ENCODE measurements at places on chromosomes 7 and 10. TPM values are rescaled to one million over a fixed set of nuclear protein-coding genes. Genes with fewer than 3 reads are reported as not detected.

DNA sequence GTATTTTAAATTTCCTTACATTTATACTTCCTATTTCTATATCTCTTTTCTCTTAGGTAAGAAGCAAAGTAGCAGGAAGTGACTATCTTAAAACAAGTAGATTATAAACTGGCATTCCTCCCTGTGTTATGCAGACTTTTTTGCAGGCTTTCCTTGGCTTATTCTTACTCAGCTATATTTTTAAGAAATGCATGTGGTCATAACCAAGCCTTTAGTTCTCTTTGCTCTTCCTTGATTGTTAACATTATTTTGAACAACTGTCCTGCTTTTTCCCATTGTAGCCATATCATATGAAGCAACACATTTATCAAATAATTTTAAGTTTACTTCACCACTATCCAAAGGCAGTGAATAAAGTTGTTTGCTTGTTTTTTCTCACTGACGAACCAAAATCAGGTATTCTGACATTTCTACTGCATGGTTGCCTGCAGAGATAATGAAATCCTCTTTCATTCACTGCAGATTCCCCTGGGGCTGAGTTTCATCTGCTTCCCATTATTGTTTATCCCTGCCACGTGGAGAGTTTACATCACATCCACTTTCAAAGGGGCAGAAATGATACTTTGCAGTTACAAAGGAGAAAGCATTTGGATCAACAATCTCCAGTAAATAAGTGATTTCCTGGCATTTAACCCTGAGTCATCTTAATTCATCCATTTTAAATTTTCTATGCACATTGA, 389.9 kb upstream of the SEMA3C start:
- DNase-seq = no peak

- DNase-seq = no peak
Observed at GRCh38 chr7:101171442-101171837, 6.1 kb upstream of the VGF start.

DNA sequence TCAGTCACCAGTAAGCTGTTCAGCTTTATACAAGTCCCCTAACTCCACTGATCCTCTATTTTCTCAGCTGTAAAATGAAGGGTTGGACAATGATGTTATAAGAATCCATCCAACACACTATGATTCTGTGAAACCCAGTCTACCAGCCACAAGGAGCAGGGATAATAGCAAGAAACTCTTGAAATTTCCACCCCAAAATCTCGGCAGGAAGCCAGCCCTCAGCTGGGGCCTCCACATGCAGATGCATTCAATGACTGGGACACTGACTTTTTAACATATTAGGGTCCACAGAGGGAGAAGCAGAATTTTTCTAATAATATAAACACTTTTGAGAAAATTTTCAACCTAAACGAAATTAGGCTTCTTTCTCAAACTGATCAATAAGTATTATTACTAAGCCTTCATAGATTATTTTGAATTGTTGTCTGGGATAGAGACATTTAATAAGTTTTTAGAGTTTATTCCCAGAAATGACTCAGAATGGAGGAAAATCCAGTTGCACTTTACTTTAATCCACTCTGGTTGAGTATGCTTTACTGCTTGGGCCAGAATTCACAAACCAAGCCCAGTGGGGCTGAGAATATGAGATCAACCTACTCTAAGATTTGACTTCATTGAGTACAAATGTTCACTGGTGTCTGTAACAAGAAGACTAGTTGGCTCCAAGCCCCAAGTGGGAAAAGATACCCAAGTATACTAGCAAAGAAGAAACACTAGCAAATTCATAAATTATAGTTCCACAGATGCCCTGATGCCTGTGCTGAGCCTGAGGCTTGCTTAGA, 168.6 kb downstream of the C7orf25 start:
- no peak for DNase-seq

- DNase-seq = peak; percentile 70
Observed at GRCh38 chr7:22442187-22442881, 57.7 kb downstream of the STEAP1B start.

- no peak for DNase-seq
Observed at GRCh38 chr7:142383841-142384492, 126.1 kb upstream of the PRSS58 start.

DNA sequence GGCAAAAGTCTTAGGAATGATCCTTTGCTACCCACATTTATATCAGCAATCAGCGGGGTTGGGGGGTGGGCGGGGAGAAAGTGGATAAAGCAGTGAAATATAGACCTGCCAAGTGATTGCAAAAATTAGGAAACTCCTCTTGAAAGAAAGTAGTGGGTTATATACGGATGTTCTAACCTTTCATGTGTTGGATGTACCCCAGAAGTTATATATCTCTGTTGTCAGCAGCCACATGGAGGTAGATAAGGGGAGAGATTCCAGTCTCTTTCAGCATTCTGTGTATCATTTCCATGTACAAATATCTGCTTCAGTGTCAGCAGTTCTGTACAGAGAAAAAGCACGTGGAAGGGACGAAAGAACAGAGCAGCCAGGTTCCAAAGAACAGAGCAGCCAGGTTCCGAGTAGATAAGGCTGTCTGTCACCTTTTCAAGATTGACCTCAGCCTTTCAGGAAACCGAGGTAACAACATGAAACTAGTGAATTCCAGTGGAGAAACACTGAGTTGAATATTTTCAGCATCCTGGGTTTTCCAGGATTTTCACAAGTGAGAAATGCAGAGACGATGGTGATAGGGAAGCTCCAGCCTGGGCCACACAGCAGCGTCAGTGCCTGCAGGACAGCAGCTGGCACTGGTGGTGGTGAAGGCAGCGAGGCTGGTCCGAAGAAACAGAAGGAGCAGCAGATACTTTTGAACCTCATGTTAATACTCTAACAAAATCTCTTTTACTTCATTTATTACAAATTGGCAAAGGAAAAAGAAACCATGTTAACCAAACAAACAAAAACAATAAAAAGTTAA, 212.3 kb downstream of the C7orf25 start:
- DNase-seq = no peak

CFAP69 gene
- 3.0 TPM for total RNA-seq

- no peak for DNase-seq
Observed at GRCh38 chr7:47852330-47853245, 95.7 kb downstream of the PKD1L1 start.

- no peak for DNase-seq
Observed at GRCh38 chr7:73520673-73521635, 1.1 kb downstream of the BAZ1B start.

- DNase-seq = no peak
Observed at GRCh38 chr10:122546242-122546641, 14.3 kb upstream of the DMBT1 start.

GRCh38 chr10:132878091-132878729, 64.2 kb downstream of the CFAP46 start:
- peak; percentile 55 for DNase-seq

DNA sequence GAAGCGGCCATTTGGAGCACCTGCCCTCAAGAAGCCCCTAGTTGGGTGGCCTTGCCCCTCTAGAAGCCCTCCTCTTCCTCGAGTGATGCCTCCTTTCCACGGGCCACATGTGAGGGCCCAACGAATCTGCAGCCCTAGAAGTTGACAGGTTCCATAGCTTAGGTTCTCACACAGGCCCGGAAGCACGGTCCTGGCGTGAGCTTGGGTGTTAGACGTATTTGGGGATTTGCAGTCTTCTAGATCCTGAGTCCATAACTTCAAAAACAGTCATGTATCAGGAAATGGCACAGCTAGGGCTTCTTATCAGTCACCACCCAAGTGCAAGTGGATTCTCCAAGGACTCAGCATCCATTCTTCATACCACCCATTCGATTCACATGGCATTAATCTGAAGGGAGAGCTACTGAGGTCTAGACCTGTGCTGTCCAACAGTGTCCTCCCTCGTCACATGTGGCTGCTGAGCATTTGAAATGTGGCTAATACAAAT, 477 bp upstream of the FBXW4 start:
- DNase-seq = no peak

GRCh38 chr7:43808410-43808809, 49.9 kb downstream of the BLVRA start:
- no peak for DNase-seq

DNA sequence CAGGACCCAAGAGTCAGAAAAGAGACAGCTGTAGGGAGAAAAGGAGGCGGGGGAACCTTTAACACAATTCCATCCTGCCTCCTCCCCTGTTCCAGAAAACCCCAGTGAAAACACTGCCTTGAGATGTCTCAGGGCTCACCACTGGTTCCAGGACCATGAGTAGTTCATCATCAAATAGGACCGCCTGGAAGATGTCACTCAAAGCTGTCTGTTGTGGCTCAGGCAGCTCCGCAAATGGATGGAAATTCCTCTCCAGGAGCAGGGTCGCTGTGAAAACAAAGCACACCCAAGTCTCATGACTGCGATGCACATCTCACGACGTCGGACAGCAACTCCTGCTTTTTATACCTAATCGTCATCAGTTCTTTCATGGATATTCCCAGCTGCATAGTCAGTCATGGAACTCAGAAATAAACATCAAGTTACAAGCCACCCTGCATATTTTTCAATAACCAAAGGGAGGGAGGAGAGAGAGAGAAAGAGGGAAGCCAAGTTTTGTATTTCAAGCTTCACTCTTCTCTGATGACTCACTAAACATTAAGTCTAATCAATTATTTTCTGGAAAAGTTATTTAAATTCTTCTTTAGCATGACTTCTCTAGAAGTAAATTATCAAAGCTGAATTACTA, 49.2 kb downstream of the GSDME start:
- no peak for DNase-seq

GRCh38 chr10:113854013-113854760, at the start of the genes DCLRE1A and NHLRC2:
DCLRE1A (minus strand) TSS chr10:113854082; CDS start chr10:113853182, 900 bp downstream.
NHLRC2 (plus strand) TSS chr10:113854661; CDS start chr10:113854873, 212 bp downstream.
- DNase-seq = peak; percentile 90

- no peak for DNase-seq
Observed at GRCh38 chr7:35754741-35755140, 46.1 kb upstream of the SEPTIN7 start.

EXOC6 gene
- 24.9 TPM for total RNA-seq

TMEM254 gene
- 17.6 TPM for total RNA-seq

TSPAN33 gene
- 6.2 TPM for total RNA-seq

C7orf25 gene
- total RNA-seq = 7.4 TPM

DNA sequence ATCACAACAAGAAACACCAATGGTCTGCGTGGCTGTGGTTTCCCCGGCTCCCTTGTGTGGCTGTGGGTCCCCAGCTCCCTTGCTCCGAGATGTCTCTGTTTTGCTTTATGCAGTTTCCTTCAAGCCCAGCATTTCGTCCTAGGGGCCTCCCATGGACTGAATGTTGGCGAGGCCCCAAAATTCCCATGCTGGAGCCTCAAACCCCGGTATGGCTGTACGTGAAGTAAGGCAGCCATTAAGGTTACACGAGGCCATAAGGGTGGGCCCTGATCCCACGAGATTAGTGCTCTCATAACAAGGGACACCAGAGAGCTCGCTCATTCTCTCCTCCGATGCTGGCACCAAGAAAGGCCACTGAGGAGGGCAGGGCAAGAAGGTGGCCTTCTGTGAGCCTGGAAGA, 44.6 kb downstream of the INSIG1 start:
- no peak for DNase-seq

GRCh38 chr10:127989481-127990012, 82.6 kb downstream of the PTPRE start:
- no peak for DNase-seq

DNA sequence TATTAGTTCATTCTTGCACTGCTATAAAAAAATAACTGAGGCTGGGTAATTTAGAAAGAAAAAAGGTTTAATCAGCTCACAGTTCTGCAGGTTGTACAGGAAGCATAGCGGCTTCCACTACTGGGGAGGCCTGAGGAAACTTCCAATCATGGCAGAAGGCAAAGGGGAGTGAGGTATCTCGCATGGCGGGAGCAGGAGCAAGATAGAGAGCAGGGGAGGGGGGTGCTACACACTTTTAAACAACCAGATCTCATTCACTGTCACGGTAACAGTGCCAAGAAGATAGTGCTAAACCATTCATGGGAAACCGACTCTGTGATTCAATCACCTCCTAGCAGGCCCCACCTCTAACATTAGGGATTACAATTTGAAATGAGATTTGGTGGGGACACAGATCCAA, 11.6 kb downstream of the ADAMTS14 start:
- no peak for DNase-seq

GRCh38 chr10:99945263-99945662, 64.5 kb downstream of the DNMBP start:
- no peak for DNase-seq

- DNase-seq = no peak
Observed at GRCh38 chr7:10696064-10696463, 277.6 kb upstream of the PHF14 start.

GRCh38 chr10:52469970-52470705, 156.1 kb downstream of the DKK1 start:
- DNase-seq = no peak

NRBF2 gene
- 20.6 TPM for total RNA-seq

DNA sequence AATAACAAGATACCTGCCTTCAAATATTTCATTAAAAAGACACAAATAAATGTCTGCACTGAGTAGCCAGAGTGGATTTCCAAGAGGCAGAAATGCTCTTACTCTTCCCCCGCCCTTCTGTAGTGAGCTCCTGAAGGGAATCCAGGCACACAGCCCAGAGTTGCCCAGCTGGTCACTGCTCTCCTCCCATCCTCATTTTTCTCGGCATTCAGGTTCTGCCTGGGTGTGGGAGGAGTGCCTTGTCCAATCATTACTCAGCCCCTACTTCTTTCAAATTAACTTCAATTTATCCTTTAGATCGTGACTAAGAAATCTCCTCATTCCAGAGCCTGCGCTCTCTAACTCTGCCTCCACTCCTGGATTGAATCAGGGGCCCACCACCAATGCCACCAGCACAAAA, 12.2 kb downstream of the CCDC6 start:
- DNase-seq = peak; percentile 79

- DNase-seq = no peak
Observed at GRCh38 chr10:22618078-22618785, 96.1 kb downstream of the PIP4K2A start.

GRCh38 chr7:80637911-80638765, at the start of gene CD36:
CD36 (plus strand) TSS chr7:80638642; CDS start chr7:80646741, 8,099 bp downstream.
- no peak for DNase-seq

- DNase-seq = no peak
Observed at GRCh38 chr7:130092598-130092997, 22.3 kb downstream of the KLHDC10 start.

DNA sequence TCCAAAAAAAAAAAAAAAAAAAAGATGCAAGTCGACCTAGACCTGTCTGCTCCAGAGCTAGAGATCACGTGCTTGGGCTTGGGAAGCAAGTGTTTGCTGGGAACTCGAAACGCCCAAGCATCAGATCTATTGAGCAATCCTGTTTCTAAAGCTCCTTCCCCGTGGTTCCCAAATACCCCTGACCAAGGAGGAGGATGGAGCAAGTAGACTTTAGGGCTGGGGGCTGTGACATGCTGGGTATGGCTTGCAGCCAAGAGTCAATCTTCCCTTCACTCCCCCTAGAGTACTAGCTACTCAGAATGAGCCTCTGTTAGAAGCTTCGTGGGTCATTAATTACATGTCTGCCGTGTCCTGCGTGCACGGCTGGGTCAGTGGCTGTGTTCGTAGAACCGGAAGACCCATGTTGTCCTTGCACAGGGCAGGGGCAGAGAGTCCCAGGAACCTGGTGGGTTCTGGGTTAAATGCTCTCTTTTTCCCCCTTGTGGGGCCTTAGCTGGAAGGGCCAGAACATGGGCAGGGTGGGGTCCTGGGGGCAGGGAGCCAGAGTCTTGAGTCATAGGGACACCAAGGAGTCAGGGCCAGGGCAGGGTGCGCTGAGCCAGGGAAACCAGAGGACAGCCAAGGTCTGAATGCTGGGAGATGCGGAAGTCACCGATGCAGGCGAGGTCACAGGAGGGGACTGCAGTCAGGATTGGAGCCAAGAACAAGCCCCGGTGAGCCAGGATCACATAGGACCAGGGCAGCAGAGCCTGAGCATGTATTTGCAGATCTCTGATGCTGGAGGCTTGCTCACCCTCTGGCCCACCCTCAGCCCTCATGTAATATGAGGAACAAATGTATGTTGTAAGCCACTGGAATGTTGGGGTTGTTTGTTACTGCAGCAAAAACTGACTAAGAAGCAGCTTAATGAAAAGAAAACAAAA, 34.6 kb upstream of the TPST1 start:
- peak; percentile 64 for DNase-seq

- no peak for DNase-seq
Observed at GRCh38 chr10:15881542-15881941, 21.2 kb upstream of the MINDY3 start.

All from upper lobe of right lung (tissue), 1 donor.